ENCODE measurements at places on chromosomes 16 and 17.

GRCh38 chr17:37094391-37094790 lies 145.6 kb downstream of the AATF start:
- no peak for DNase-seq

- no peak for DNase-seq
Measured at GRCh38 chr16:58062821-58063220, 37.3 kb downstream of the MMP15 start.

DNA sequence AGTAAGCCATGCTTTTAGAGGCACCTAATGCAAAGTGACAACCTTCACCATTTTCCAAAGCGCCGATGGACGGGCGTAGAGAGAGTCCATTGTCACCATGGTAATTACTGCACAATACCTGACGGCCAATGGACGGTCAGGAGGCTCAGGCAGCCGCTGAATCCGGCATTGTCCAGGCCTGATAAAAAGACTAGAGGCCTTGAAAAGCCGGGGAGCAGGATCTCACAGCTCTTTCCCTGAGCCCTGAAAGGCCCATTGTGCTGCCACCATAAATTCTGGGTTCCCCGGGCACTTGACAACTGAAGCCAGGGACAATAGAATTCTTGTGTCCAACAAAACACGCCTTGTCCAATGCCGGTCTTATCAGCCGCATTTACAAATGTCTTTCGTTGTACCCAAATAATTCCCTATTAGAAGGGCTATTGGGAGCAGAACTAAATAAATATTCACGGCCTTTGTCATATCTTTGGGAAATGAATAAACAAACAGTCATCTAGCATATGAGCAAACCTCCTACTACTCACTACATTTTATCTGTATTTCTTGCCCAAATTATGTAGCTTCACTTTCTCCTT lies 62.4 kb downstream of the CDH11 start:
- no peak for DNase-seq

DNA sequence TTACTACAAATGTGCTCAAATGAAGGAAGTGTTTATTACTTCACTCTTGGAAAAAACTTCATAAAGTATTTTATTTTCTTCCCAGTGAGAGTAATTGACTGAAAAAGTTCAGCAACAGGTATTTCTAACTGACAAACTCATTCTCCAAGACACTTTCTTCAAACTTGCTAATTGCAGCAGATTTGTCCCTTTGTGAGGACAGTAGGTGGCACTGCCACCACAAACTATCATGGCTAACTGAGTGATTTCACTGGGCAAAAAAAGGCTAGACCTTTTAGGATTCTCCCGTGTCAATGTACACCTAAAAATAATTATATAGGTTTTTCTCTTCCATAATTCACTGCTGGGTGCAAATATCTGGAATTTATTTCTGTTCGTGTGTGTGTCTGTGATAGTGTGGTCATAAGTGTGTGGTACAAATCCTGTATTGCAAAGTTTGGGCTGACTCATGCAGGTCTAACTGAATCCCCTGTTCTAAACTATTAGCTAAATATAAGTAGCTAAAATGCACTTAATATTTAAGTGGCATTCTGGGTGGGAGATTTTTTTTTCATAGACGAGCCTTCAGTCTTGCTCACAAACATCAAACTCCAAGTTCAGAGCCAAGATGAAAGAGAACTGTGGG lies 3.9 kb downstream of the HS3ST3A1 start:
- DNase-seq, result no peak

DNA sequence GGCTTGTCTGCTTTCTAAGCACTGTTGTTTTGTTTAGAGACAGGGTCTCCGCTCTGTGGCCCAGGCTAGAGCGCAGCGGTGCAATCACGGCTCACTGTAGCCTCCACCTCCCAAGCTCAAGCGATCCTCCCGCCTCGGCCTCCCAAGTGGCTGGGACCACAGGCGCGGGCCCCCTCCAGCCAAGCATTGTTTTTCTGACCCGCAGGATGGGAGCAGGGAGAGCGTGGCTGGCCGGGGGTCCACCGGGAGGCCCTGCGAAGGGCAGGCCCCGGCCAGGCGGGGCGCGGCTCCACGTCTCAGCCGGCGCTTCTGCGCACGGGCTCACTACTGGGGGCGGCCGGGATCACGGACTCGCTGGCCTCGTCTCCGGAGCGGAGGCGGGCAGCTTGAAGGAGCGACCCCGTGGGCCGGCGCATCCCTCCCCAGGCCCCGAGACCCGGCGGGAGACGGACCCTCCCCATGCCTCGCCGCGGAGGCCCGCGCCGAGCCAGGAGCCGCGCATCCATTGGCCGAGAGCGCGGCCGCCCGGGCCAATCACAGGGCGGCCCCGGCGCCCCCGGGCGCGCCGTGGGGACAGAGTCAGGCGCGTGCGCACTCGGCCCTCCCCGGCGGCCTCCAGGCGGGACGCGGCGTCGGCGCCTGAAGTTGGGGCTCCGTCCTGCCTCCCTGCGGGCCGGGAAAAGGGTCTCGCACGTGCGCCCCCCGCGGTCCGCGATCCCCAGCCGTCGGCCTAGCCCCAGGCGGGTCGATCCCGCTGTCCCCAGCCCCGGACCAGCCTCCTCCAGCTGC lies 24.9 kb downstream of the ACTG1 start:
- DNase-seq, result peak; percentile 52

GRCh38 chr17:81459224-81459623 lies 53.4 kb downstream of the ACTG1 start:
- DNase-seq, result no peak

DNA sequence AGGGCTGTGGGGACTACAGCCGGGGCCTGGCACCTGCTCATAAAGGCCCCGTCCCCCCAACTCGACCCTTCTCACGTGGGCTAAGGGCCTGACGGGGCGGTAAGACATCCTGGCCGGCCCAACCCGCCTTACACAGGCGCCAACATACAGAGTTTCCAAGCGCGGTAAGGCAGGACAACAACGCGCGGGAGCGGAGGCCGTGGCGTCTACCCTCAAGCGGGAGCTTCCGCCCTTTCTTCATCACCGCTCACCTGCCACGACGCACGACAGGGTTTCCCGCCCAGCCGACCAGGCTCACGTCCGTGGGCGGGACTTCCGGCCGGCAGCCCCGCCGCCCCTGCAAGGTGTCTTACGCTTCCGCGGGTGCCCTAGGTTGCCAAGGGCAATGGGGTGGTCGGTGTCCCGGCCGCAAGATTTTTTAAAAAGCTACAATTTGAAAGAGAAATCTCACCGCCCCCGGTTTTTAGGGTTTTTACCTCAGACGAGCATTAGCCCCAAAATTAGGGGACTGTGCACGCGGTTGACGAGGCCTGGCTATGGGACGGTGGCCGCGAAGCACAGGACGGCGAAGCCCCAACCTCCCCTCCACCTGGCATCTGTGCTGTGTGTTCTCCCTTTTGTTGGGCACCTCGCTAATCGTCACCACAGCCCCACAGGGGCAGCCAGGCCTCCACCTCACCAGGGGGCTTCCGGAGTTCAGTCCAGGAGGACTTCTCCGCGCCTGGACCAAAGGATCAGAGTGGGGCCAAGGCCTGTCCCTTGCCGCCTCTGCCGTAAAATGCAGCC lies at the start of gene TERB1:
Gene TERB1, minus strand, starts transcription at position 265 of the 786 bp plus-strand sequence. CDS start 4,786 bp downstream, outside the sequence.
- DNase-seq, result no peak

GRCh38 chr17:1931844-1932579 lies 93.1 kb downstream of the RTN4RL1 start:
- DNase-seq, result no peak

DNA sequence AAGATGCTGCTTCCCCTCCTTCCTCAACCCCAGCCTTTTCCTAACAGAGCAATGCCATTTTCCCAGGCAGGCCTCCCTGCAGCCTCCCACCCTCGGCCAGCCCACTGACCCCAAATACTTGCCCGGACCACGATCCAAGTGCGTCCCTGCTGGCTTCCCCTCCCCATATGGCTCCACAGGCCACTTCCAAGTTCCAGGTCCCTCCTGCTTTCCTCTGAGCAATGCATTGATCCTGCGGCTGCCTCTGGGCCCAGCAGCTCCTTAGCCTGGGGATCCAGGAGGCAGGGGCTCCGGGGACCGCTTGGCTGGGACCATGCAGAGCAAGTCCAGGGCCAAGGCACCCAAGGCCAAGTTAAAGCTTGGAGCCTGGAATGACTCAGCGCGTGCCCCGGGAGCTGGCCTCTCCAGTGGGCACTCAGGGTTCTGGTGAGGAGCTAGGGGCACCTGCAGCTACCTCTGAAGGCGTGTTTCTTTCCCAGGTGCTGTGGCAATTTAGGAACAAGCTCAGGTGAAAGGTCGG lies 51.9 kb upstream of the ENPP7 start:
- DNase-seq, result no peak

GRCh38 chr17:72977771-72978417 lies 114.6 kb downstream of the SLC39A11 start:
- no peak for DNase-seq

GRCh38 chr17:19720210-19720475 lies 3.8 kb upstream of the SLC47A2 start:
- DNase-seq, result no peak

DNA sequence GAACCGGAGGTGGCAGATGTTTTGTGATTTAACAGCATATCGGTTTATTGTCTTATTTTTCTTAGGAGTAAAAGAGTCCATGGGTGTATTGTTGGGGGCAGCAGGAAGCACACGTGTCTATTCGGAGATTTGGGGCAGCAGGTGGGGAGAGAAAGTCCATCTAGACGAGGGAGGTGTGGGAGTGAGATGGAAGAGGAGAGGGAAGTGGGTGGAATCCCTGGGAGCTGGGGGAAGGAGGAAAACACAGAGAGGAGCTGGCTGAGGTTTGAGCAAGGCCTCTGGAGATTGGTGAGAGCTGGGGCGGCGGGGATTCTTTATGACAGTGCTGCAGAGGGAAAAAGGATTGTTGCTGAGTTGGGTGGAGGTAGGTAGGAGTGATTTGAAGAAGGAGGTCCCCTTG lies 72.1 kb downstream of the PRKCB start:
- no peak for DNase-seq

- DNase-seq, result no peak
Measured at GRCh38 chr17:73984941-73985340, 218.5 kb upstream of the RPL38 start.

DNA sequence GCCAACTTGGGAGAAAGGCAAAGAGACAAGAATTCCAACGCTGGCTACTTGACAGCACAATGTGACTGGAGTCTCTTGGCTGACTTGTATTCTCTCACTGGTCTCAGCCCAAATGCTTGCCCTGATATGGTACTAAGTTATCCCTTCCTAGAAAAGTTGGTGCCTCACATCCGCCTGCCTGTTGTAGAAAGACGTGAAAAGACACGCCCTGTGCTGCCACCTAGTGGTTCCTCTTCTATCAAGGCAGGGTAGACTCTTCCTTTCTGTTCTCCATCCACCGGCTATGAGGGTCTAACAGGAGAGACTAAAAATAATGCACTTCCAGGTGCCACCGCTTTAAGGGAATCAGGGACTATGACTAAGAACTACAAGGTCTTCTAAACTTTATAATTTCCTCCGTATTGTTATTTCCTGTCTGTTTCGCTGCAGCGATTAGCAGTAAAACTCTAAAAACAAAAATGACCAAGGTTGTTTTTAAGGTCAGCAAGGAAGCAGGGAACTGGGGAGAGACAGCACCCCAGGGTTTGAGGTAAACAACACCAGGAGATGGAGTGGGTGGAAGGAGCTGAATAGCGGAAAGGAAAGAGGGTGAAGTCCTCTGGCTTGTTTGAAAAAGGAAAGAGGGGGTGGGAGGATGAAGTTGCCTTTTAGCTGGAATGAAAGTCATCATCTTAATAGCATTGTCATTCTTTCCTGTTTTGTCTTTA lies 109.5 kb downstream of the YPEL2 start:
- peak; percentile 71 for DNase-seq

DNA sequence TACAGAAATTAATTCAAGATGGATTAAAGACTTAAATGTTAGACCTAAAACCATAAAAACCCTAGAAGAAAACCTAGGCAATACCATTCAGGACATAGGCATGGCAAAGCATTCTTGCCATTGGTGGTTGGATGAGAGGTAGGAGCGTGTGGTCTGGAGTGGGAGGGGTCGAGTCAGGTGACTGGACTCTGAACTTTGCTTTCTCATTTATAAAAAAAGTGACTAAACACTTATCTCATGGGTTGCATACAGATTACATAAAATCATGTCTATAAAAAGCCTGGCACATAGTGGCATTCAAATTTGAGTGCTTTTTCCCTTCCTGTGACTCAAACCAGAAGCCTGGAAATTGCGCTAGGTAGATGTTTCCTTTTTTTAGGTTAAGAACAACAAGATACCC lies 159.7 kb upstream of the SHISA6 start:
- no peak for DNase-seq

DNA sequence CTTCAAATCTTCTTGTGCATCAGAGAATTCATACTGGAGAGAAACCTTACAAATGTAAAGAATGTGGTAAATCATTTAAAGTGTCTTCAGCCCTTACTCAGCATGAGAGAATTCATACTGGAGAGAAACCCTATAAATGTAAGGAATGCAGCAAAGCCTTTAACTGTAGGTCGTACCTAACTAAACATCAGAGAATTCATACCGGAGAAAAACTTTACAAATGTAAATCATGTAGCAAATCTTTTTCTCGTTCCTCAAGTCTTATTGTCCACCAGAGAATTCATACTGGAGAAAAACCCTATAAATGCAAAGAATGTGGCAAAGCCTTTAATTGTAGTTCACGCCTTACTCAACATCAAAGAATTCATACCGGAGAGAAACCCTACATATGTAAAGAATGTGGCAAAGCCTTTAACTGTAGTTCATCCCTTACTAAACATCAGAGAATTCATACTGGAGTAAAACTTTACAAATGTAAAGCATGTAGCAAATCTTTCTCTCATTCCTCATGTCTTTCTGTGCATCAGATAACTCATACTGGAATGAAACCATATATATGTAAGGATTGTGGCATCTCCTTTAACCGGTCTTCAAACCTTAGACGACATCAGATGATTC lies 118.5 kb upstream of the ZNF267 start:
- no peak for DNase-seq

DNA sequence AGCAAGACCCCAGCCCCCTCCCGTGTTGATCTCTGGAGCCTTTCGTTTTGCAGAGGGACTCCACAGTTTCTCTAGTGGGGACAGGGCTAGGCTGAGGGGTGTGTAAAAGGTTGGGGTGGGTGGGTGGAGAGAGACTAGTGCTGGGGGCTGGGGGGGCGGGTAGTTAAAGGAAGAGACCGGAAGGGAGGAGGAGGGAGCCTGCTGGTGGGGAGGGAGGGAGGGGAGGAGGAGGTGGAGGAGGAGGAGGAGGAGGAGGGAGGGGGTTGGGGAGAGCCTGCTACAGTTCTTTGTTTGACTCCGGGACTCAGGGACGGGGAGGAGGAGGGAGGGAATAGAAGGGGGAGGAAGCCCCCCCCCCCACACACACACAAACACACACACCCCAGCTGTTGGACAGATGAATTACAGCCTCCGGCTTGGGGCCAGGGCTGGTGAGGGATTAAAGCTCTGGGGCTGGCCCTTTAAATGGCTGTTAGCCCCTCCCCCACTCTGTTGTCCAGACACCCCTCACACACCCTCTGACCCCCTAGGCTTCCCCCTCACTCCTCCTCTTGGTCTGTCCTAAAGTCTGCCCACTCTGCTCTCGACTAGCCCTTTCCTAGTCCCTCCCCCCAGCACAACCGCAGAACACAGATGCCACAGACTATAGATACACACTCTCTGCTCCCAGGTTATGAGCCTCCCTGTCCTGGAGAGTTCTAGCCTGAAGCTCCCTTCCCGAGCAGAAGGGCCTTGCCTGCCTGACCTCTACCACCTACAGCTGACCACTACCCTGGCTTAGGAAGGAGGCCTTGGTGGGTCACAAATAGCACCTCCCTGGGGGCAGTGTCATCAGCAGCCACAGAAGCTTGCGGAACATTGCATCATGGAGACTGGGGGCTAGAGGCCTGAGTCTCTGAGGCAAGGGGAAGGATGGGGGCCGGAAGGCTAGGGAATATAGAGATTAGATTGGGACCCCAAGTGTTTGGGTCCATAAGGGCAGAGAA lies 4.4 kb downstream of the KDM6B start:
- no peak for DNase-seq

All from activated CD4-positive, CD25-positive, alpha-beta regulatory T cell (primary cell).